ENCODE measurements at places on chromosomes 2 and 18.

DNA sequence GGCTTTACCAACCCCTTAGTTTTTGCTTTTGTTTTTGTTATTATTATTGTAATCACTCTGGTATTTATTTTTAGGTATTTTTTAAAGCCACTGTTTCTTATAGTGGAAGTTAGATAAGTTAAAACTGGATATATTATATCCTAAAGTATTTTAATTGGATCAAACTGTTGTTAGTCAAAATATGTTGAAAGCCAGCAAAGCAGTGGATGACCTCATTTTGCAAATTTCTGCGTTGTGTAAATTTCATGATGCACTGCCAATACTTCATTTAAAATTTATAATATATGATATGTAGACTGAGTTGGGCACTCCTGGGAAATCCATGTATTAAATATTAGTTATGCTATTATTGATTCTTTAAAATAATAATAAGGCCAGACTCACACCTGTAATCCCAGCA lies 661.7 kb upstream of the NRXN1 start:
- no peak for DNase-seq

- no peak for DNase-seq
Observed at GRCh38 chr18:28650860-28651259, 473.9 kb upstream of the CDH2 start.

DNA sequence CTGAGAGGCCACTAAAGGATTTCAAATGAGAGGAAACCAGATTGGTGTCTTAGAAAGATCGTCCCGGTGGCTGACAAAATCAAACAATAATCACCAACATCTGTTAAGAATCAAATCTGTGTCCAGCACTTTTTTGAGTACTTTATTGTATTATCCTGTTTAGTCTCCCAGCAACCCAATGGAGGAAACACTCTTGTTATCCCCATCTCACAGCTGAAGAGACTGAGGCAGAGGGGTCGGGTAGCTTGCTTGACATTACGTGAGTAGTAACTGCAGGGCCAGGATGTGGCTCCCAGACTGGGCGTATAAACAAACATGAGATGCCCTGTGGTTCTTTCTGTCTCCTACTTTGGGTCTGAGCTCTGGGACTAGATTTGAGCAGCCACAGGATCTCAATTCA lies 76.0 kb downstream of the KLHL29 start:
- no peak for DNase-seq

DNA sequence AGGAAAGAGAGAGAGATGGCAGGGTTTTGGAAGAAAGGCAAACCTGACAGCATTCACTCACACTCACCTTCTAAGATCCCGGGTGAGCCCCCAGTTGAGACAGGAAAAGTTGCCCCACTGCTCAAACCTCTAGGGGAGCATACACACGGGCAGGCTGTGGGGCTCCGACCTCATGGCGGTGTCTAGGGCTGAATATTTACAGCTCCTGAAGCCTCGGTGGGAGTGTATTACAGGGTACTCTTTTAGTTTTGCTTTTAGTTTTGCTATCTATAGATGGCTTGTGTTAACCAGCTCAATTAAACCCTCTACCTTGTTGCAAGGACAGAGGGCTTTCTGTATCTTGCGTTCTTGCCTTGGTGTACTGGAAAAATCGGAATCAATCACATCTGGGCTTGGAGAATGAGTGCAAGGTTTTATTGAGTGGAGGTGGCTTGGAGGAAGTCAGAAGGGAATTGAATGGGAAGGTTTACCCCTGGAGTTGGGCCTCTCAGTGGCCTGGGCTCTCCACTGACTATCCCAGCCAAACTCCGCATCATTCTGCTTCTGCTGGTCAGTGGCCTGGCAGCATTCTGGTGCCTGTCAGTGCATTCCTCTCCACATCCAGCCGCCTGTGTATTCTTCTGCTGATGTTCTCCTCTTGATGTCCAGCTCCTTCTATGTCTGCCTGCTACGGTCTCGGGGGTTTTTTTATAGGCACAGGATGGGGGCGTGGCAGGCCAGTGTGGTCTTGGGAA lies 10.1 kb upstream of the IFIH1 start:
- no peak for DNase-seq
